Skin of body (tissue), 3 donors: ENCODE measurements at places on chromosomes 6 and 20. TPM values are rescaled to one million over a fixed set of nuclear protein-coding genes. Genes with fewer than 3 reads are reported as not detected.

DOK5 gene
- total RNA-seq, result 11.1 TPM

COL11A2 gene
- total RNA-seq, result 1.4 TPM

C4A gene
- total RNA-seq, result 5.8 TPM

PROCR gene
- 26.7 TPM for total RNA-seq

DPPA5 gene
- not detected for total RNA-seq

TPBG gene
- 12.8 TPM for total RNA-seq

TRERF1 gene
- total RNA-seq, result 6.2 TPM

PTCHD4 gene
- 2.1 TPM for total RNA-seq

B3GALT4 gene
- total RNA-seq, result 5.1 TPM

METTL24 gene
- 3.6 TPM for total RNA-seq

MYB gene
- total RNA-seq, result 7.8 TPM

DEFB132 gene
- not detected for total RNA-seq

DNA sequence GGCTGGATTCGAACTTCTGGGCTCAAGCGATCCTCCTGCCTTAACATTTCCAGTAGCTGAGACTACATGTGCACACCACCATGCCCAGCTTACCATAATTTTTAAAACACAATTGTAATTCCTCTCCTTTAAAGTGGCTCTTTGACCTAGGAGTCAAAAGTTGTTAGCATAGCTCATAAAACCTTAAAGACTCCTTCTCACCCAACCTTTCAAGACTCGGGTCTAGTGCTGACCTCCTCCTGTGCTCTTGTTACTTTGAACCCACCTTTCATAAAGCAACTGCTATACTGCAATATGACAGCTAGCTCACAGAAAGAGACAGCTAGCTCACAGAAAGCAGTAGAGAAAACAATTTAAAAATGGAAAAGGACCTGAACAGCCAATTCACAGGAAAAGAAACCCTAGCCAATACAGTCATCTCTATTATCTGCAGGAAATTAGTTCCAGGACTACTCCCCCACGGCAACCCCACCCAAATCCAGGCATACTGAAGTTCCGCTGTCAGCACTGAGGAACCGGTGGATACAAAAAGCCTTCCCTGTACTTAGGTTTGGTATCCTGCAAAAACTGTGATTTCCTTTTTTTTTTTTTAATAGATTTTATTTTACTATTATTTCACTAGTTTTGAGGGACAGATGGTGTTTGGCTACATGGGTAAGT, 20.3 kb downstream of the SSR1 start:
- no peak for DNase-seq

GRCh38 chr6:126253431-126253830, 86.5 kb upstream of the CENPW start:
- no peak for DNase-seq

GRCh38 chr6:9799582-9799981, 615.3 kb downstream of the TFAP2A start:
- no peak for DNase-seq

- no peak for DNase-seq
Measured at GRCh38 chr20:32004963-32005362, 5.3 kb upstream of the CCM2L start.

GRCh38 chr6:147381712-147382111, 126.8 kb upstream of the SAMD5 start:
- DNase-seq, result no peak

GRCh38 chr6:122548820-122549219, 61.4 kb upstream of the PKIB start:
- DNase-seq, result no peak

GRCh38 chr6:25617997-25618396, 34.0 kb upstream of the SCGN start:
- no peak for DNase-seq

DNA sequence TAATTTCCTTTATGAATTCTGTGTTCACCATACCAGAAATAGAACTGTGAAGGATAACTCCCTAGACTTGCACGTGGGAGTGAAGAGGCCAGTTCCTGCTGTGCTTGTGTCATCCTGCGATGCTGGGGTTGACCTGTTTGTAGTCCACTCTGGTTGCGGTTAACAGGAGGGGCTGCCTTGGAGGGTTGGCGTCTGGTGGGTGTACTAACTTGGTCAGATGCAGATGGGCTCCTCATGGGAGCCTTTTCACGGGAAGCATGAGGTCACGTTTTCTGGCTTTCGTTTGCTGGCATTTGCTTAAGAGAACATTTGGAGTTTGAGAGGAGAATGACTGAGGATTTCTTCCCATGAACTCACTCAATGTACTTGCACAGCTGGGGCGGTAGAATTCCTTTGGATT, 41.2 kb downstream of the IGF2R start:
- peak; percentile 92 for DNase-seq

DNA sequence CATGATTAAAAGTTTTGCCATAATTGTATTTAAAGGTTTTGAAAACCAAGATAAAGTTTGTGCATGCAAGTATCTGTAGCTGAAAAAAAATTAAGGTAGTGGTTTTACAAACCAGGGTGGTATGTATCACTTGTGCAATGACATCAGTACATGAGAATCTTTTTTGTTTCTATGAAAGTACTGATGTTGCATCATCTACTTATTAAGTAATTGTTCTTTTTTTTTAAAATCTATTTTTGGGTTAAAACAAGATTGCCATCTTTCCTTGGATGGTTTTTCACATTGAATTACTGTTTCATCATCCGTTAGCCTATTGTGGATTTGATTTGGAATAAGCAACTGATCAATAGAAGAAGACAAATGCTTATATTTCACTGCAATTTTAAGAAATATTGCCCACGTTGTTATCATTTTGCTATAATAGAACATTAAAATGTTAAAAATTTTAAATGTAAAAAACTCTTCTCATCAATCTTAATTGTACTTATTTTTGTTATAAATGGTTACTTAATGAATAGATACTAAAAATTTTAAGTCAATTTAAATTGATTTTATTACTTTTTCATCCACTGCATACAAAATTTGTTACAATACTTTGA, 39.8 kb upstream of the TAGAP start:
- DNase-seq, result no peak

DNA sequence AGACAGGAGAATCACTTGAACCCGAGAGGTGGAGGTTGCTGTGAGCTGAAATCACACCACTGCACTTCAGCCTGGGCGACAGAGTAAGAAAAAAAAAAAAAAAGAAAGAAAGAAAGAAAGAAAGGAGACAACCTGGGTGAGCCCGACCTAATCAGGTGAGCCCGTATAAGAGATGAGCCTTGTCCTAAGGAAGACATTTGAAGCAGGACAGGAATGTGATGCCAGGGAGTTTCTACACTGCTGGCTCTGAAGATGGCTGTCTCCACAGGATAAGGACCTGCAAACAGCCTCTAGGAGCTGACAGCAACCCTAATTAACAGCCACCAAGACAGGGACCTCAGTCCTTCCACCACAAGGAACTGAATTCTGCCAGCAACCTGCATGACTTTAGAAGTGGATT, 41.9 kb downstream of the NHLRC1 start:
- no peak for DNase-seq

GRCh38 chr6:100879317-100879716, 1.8 kb downstream of the ASCC3 start:
- DNase-seq, result no peak

- peak; percentile 21 for DNase-seq
Measured at GRCh38 chr6:128425856-128426255, 94.5 kb downstream of the PTPRK start.

DNA sequence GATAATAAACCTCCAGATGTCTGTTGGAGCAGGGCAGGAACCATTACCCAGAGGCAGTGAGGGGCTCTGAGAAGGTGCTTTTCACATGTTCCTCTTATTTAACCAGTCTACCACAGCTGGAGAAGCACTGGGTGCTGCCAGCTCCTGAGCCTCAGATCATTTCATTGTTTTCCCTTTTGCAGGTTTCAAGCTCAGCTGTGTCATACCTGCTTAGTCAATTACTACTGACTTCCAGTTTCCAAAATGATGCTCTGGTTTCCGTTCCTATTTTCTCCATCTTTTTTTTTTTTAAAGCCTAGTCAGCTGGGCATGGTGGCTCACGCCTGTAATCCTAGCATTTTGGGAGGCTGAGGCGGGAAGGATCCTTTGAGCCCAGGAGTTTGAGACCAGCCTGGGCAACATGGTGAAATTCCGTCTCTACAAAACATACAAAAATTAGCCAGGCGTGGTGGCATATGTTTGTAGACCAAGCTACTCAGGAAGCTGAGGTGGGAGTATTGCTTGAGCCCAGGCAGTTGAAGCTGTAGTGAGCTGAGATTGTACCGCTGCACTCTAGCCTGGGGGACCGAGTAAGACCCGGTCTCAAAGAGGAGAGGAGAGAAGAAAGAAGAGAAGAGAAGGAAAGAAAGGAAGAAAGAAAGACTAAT, 6.7 kb downstream of the FLOT1 start:
- DNase-seq, result no peak

GRCh38 chr20:36835453-36836198, 40.3 kb upstream of the TLDC2 start:
- DNase-seq, result peak; percentile 93

DNA sequence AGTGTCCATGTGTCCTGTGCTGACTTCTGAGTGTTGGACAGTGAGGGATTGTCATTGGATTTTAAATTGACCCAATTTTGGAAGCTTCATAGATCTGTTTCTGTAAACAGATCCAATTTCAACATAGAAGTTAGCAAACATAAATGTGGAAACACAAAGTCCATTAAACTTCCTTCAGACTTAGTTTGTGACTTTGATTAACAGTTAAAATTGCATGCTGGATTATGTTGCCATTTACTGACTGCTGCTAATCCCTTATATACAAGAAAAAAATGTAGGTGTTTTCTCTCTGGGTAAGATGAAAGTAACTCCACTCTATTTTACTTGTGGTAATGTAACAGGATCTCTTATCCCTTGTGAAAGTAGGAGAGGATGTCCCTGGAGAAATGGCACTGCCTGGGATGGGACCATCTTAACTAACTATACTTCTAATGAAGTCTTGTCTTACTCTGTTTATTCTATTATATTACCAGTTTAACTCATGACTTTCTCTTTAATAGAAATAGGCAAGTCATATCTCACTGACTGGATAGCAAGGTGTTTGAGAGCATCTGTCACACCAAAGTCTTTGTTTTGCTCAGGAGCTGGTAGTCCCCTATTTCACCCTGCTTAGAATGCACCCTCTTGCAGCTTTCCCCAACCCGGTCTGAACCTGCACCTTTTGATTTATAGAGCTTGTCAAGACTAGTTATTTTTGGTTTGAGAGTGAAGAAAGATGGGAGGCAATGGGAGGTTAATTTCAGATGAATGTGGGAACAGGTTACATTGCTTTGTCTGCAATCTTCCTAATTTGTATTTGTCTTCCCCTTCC, 7.2 kb downstream of the TPX2 start:
- DNase-seq, result no peak

DNA sequence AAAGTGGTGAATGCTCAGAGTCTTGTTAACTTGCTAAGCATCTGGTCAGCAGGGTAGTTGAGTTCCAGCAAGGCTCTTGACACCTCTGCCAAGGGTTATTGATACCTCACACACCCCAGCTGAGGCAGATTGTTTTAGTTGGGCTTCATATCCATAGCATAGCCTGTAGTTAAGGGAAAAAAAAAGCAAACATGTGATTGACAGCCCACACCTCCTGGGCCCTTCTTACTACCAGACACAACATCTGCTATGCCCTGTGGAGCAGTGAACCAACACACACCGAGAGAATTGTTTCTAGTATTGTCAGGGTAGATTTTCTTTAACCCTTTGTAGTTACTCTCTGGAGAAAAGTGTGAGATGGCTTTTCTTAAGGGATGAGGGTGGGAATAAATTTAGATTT, 697.0 kb upstream of the POU3F2 start:
- no peak for DNase-seq

GRCh38 chr20:37598575-37599342, 71.1 kb upstream of the BLCAP start:
- DNase-seq, result no peak

DNA sequence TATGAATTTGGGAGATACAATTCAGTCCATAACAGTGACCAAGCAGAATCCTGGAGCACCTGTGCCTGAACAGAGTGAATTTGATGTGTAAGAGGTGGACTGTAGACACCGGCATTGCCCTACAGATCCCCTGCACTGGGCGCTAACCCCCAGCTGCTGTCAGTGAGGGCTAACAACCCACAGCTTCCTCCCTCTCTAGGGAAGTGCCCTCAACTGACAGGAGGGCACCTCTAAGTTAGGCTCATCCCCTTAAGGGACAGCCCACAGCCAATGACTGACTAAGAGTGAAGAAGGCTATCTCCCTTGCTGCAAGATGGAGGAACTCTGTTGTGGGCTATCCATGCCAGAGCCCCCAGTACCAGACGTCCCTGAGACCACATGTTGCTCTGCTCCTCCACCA, 15.3 kb upstream of the BPIFB1 start:
- no peak for DNase-seq

DNA sequence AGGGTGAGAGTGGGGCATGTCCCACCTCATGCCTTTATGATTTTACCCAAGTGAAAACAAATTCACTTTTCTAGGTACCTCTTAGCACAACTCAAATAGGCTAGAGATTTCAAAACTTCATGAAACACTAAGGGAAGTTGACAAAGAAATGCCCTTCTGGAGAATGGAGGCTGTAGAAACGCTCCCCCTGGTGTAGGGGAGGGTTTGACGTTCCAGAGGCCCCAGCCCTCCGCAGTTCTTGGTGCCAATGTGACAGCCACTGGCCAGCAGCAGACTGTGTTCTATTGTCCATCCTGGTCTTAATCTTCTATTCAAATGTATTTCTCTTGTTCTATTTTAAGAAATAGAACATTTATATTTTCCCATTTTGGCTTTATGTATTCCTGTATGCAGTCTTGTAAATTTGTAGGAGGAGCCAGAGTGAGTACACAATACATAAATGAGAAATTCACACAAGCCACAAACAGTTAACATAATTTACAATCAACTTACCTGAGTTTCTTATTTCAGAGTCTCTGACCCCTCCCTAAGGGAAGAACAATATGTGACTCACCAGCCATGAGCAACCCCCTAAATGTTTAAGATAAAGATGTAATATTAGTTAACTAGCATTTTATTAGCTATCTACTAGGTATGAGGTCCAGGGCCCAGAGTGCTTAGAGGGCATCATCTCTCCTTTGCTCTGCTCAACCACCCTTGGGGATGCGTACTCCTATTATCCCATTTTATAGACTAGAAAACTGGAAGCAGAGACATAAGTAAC, 8.8 kb upstream of the MUC21 start:
- no peak for DNase-seq

GRCh38 chr6:36386495-36387439, 702 bp downstream of the ETV7 start:
- no peak for DNase-seq

DNA sequence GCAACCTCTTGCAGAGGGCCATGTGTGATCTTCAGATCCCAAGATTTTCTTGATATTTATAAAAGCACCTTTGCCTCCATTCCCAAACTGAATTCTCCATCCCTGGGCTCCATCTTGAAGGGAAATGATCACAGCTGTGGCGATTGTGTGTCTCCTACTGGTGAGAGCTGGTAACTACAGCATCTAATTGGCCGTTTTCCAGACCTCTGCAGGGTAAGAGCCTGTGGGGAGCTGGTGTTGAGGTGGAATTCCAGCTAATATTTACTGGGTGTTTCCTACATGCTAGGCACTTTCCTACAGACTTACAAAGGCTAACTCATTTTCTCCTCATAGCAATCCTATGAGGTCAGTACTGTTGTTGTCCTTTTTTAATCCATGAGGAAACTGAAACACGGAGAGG, 59.2 kb upstream of the FNDC1 start:
- no peak for DNase-seq
